ENCODE measurements at places on chromosomes 5 and 9. TPM values are rescaled to one million over a fixed set of nuclear protein-coding genes. Genes with fewer than 3 reads are reported as not detected.

GRCh38 chr5:109230369-109230768 is 179.4 kb downstream of the PJA2 start:
- no peak for DNase-seq

LRRC14B gene
- not detected for polyA plus RNA-seq

SLC34A1 gene
- 0.03 TPM for polyA plus RNA-seq

GRCh38 chr5:133797167-133797566 is 171.3 kb downstream of the C5orf15 start:
- DNase-seq, result no peak

DNA sequence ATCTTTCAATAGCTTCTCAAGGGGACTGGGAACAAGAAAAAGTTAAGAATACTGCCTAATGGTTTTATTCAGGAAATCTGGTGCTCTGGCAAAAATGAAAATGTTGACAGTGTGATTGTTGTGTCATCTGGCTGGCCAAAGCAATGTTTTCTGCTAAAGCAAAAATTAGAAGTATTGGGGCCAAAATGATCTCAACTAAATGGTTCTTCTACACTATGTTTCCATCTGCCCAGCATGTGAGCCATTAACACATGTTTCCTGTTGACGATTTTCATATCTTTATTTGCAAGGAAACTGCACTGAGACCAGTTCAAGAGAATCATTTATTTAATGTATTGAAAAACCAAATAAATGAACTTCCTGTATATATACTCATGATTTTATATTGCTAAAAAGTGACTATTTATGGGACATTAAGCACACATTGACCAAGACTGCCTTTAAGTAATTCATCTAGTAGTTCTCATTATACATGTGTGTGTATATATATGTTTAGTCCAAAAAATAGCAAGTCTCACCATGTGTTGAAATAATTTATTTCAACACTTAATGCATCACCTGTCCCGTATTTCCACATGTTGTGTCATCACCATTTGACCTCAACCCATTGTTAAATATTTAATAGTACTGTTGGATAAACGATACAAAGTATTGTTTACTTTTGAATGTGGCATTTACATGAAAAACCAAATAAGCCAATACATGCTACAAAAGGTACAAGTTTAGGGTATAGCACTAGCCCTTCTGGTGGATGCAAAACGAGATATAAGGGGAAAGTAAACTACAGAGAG is 7.5 kb upstream of the FST start:
- DNase-seq, result no peak

DNA sequence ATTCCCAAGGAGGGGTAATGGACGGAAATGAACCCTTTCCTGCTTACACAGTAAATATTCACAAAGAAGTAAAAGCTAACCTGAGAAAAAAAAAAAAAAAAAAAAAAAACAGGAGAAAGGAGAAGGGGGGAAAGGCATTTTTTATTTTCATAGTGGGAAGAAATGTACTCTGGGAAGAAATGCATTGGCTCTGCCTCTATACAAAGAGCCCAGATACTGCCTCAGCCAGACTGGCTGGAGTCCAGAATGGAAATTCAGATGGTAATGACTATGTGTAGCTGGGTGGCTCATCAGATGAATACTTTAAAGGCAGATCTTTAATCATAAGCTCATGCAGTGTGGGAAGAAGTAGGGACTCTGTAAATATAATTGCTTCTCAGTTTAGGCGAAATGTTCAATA is 124.9 kb upstream of the ZNF608 start:
- DNase-seq, result no peak

DNA sequence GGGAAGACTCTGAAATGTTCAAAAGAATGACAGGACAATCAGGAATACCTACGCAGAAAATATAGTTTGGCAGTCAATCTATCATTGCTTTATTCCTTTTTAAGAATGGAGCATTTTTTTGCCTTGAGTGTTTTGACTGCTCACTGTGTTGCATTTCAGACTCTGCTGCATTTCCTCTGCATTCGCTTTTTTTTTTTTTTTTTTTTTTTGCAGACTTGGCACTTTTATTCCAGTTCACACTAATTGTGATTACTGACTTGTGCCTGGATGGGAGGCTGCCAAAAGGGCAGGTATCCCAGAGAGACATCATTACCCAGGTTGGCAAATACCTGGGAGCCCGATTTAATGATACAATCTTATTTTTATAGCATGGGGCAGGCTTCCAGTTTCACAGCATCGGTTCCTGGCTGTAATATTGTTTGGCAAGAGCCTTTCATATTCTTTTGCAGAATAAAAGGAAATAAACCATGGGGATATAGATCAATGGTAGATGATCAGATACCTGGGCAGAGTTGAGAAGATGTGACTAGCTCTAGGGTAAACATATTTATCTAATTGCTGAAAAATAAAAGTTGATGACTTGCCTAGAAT is 1132.6 kb downstream of the MAT2B start:
- no peak for DNase-seq

GRCh38 chr5:1780614-1780930 is 19.1 kb downstream of the MRPL36 start:
- no peak for DNase-seq

TMEM252 gene
- polyA plus RNA-seq, result not detected
